Neuronal stem cell (in vitro differentiated cells): ENCODE measurements at places on chromosomes 7 and 10.

DNA sequence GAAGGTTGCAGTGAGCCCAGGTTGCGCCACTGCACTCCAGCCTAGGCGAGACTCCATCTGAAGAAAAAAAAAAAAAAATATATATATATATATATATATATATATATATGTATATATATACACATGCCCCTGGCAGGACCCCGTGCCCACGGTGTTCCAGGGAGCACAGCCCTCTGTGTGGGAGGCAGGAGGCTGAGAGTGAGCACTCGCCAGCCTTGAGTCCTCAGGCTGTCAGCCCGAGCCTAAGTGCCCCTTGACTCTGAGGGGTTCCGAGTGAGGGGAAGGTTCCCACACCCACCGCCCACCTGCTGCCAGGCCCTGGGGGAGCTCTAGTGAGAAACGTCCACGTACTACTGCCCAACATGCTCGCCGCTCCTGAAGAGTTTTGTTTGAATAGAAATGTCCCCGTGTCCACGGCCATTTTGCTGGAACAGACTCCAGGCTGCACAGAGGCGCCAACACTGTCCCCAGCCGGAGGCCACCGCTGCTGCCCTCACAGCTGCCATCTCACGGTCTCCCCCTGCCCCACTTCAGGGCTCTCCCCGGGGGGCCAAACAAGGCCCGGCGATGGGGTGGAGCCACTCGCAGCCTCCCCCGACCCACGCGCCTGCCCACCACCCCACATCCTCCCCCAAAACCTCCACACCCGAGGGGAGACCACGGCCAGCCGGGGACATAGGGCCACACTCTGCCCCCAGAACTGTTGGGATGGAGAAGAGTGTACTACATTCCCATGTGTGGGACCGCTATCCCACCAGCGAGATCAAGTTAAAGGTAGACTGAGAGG is 62.8 kb upstream of the EBF3 start:
- DNase-seq = no peak

DNA sequence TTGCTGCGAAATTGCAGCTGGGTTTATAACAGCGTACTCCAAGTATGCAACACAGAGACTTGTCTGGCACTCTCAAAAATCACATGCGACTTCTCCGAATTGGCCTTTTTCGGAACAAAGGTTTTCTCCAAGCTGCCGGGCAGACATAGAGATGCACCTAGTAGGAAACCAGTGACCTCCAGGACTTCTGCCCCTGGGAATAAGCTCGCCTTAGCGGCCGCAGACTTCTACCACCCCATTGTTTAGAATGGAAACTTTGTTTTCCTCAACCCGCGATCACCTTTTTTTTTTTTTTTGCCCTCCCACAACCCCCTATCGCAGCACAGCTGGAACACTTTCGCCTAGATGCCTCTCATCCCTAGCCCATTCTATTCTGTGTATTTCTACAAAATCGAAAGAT is 4.9 kb upstream of the HOXA10 start:
- DNase-seq = no peak

DNA sequence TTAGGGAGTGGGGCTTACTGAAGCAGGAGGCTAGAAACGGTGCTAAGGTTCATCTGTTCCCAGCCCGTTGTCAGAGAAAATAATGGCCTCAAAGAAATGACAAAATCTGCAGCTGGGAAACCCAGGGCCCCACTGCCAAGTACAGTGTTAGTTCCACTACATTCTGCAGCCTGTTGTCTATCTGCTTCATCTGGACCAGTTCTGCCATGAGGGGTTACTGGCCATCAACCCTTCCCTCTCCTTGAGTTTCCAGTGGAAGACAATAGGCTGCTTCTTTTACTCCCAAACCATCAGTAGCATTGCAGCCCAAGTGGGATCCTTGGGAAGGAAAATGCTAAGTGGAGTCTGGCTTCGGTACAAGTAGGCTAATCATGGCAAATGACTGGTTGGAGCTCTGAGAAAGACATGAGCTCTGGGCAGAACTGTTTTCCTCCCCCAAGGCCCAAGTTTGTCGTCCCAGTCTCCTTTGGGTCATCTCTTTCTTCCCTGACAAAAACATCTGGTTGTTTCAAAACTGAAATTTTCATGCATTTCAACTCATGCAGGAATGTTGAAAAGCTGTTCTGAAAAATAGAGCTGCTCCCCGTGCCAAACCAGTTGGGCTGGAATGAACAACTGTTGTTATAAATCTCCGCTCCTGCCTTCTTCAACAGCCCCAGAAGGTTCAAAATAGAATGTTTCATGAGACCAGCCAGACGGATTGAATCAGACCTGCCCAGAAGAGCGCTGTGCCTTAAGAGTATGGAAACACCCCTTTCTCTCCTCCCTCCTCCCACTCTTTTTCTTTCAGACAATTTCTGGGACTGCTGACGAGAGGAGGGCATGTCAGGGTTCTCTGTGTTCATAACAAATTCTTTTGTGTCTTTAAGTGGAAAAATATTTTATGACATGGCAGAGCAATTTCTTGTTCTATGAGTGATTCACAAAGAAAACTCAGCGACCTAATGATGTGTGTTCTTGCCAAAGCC is 116.6 kb downstream of the RAB18 start:
- no peak for DNase-seq

GRCh38 chr7:40793132-40793531 is 658.3 kb downstream of the SUGCT start:
- DNase-seq = no peak

DNA sequence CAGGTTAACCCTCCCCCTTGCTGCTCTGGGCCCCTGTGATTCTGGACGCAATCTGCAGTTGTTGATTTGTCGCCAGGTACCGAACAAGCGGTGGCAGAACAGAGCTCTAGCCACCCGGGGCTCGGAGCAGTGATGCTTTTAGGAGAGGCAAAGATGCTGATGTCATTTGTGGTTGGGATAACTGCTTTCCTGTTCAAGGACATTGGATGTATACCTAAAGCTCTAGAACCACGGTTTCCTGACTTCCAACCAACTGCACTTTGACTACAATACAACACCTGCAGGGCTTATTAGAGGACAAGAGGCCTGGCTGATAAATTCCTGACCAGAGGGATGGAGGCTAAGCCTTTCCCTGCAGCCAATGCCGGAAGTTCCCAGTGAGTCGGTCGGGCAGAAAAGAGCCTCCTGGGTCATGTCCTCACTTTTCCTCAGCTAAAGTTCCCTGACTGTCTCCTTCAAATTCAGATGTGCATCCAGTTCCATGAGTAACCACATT is 6.5 kb upstream of the RBM20 start:
- no peak for DNase-seq

DNA sequence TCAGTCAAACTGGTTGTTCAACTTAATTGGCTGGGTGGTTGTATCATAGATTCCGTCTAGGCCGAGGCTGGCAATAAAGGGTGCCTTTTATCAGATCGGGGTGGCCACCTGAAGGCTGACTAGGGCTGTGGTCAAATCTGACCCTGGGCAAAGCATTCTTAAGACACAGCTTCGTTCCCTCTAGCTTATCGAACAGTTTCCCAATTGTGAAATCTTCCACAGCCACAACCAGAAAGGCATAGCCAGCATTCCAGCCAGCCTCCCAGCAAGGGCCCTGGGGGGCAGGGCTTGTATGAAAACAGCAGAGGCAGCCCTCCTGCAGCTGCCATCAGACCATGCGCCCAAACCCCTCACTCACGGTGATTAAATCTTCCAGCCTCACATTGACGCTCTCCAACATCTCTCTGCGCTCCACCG is 42.5 kb upstream of the TMEM213 start:
- no peak for DNase-seq

GRCh38 chr7:16095171-16095950 is 326.0 kb downstream of the CRPPA start:
- no peak for DNase-seq

- DNase-seq = no peak
Observed at GRCh38 chr7:105782391-105783042, 93.9 kb downstream of the ATXN7L1 start.

- DNase-seq = no peak
Observed at GRCh38 chr10:113865901-113866300, 11.4 kb downstream of the NHLRC2 start.

- no peak for DNase-seq
Observed at GRCh38 chr10:78543749-78544362, 510.2 kb downstream of the RPS24 start.

- DNase-seq = no peak
Observed at GRCh38 chr10:43249962-43250614, 16.8 kb downstream of the RASGEF1A start.

DNA sequence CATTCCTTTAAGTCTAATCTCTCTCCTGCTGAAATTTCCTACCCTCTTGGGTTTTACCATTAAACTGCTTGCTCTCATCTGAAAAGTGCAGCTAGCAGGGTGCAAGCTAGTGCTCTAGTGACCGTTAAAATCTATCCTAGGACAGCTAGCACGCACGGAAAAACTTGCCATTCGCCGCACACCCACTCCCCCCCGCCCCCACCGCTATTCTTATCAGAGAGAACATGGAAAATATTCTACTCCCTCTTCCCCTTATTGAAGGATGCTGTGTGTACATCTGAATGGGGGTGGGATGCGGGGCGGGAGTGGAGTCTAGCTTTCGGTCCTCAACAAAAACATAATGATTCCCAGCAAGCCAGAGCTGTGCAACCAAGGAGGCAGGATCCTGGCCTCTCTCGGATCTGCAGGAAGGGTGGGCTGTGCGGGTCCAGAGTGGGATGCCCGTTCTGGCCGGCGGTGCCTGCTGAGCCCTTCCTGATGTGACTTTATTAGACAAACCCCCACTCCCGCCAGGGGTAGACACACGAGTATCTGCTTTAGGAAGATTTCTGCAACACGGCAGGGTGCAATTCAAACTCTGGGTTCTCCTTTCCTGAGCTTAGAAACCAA is 1.1 kb upstream of the ADRA2A start:
- no peak for DNase-seq

- DNase-seq = no peak
Observed at GRCh38 chr10:97689559-97690020, 2.5 kb upstream of the AVPI1 start.

- no peak for DNase-seq
Observed at GRCh38 chr7:27991006-27991528, 189.5 kb downstream of the JAZF1 start.

GRCh38 chr7:103752995-103753394 is 236.5 kb downstream of the RELN start:
- DNase-seq = no peak

- DNase-seq = no peak
Observed at GRCh38 chr10:52368725-52369124, 54.6 kb downstream of the DKK1 start.
